ENCODE measurements at places on chromosomes 2 and 18.
A peak's percentile ranks its signal among the peaks of the same experiment; 100 is the strongest.

GRCh38 chr2:20482725-20483124 is 35.9 kb downstream of the RHOB start:
- no peak for DNase-seq

GRCh38 chr2:189498205-189498604 is 56.9 kb downstream of the WDR75 start:
- DNase-seq = no peak

GRCh38 chr2:99514357-99514756 is 24.5 kb upstream of the REV1 start:
- DNase-seq = no peak

- no peak for DNase-seq
These were observed 328.7 kb downstream of the NR4A2 start for GRCh38 chr2:156003780-156004179.

DNA sequence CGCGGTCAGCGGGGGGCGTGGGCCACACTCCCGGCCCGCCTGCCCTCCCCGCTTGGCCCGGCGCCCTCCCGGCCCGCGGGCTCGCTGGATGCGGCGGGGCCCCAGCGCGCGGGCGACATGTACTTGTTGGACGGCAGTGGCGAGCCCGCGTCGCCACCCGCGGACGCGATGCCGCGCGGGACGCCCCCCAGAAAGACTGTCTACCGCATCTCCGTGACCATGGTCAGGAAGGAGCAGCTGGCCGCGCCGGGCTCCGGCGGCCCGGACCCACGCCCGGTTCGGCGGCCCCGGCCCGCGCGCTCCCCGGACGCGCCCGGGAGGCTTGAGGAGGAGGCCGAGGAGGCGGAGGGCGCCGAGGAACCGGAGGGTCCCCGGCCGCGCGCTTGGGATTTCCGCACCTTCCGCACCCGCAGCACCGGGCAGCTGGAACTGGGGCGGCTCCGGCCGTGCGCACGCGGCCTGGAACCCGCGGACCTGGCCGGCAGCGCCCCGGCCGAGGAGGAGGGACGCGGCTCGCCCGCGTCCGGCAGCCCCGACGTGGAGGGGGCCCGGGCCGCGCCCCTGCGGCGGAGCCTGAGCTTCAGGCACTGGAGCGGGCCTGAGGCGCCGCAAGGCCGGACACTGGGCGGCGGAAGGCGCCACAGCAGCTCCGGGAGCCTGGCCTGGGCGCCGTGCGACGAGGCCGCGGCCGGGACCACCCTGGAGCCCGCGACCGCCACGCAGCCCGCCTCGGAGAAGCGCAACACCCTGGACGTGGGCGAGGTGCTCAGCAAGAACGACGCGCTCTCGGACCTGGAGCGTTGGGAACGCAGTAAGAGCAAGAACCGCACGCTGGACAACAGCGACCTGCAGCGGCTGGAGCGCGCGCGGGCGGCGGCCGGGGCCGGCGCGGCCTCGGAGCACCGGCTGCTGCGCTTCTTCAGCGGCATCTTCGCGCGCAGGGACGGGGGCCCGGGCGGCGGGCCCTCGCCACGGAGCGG is 176.4 kb downstream of the AGAP1 start:
- DNase-seq = peak; percentile 36

DNA sequence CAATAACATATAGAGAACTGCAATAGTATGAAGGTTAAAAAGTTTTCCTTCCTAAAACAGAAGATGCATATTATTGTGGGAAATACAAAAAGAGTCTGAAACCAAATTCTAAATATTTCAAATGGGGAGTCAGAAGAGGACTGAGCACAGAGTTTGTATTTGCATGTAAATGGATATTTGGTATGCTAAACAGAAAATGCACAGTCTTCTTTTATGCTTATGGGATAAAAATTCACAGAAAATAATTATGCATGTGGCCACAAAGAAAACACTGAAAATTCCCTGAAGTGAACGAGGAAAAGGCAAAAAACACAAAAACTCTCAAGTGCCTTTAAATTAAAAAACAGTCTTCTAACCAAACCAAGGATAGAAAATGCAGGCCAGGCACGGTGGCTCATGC is 142.7 kb downstream of the NCKAP5 start:
- DNase-seq = no peak

DNA sequence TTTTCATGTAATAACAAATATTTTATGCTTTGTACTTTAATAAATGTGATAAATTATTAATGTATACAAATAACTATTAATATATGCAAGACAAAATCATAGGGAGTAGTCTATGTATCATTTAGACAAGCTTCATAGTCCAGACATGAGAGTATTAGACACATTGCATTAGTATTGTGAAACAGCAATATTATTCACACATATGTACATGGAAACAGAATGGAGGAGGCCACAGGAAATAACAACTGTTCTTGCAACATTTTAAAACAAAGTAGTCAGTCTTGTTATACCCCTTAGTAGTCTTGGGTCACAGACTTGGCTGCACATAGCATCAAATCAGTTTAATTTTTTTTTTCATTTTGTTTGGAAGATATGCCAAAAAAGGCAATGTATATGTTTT is 15.8 kb downstream of the DSC1 start:
- no peak for DNase-seq

GRCh38 chr18:33440060-33441043 is at the start of gene CCDC178:
Gene CCDC178 (minus strand): TSS chr18:33440721. CDS start chr18:33412088, 28,633 bp downstream.
- no peak for DNase-seq

DNA sequence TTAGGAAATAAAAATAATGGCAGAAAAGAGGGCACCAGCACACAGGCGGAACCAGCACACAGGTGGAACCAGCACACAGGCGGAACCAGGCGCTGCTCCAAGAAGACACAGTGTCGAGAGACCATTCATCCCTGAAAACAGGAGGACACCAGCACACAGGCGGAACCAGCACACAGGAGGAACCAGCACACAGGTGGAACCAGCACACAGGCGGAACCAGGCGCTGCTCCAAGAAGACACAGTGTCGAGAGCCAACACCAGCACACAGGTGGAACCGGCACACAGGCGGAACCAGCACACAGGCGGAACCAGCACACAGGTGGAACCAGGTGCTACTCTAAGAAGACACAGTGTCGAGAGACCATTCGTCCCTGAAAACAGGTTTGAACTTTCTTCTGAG is 115.5 kb upstream of the TMEM18 start:
- DNase-seq = no peak

DNA sequence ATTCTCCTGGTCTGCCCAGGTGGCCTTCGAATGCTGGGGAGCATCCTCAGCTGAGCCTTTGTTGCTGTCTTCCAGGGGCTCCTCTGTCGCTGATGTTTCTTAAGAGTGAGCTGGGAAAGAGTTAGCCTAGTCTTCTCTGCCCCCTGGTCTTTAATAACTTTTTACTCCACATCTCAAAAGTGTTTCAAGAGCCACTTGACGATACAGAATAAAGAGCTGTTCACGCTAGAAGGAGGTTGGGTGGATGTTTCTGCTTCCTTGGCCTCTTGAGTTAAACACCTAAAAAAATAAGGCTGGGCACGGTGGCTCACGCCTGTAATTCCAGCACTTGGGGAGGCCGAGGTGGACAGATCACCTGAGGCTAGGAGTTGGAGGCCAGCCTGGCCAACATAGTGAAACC is 2.8 kb upstream of the BUB1 start:
- no peak for DNase-seq

GRCh38 chr2:134124047-134124753 is 129.7 kb upstream of the MGAT5 start:
- no peak for DNase-seq

DNA sequence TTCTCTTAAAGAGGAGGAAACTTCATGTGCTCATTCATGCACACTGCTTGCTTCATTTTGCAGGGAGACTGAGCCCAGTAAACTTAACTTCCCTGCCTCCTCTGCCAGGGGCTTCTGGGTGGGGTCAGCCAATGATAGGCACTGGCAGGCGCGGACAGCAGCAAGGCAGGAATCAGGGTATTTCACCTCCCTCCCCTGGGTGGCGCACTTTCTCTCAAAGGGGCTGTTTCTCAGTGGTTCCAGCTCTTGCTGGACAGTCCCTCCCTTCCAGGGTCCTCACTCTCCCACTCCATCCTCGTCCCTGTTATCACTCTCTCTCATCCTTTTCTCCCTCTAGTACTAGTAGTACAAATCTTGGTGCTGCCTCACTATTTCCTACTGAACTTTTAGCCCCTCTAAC is 320.5 kb upstream of the ZNF521 start:
- no peak for DNase-seq

GRCh38 chr18:29071869-29072268 is 894.9 kb upstream of the CDH2 start:
- no peak for DNase-seq

GRCh38 chr2:96091141-96091710 is 25.1 kb downstream of the ADRA2B start:
- DNase-seq = no peak

- DNase-seq = no peak
These were observed 48.8 kb downstream of the THNSL2 start for GRCh38 chr2:88218981-88219380.

GRCh38 chr2:71129902-71130151 is 202 bp downstream of the MCEE start:
- DNase-seq = peak; percentile 65

DNA sequence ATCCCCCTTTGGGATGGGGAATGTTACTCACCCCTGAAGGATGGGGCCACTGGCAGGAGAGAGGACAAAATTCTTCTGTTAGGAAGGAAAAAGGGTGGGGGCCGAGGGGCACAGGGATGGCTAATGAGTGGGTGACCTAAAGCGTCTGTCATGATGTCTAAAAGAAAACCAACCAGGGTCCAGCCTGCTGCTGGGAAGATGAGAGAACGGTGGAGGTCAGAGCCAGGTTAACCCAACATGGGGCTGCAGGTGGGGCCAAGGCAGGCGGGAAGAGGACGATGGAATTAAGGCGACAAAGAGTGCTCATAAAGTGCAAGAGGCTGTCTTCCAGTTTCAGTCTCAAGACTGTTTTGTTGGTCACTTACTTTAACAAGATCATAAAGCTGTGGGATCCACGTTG is 90.2 kb downstream of the SMIM21 start:
- no peak for DNase-seq

DNA sequence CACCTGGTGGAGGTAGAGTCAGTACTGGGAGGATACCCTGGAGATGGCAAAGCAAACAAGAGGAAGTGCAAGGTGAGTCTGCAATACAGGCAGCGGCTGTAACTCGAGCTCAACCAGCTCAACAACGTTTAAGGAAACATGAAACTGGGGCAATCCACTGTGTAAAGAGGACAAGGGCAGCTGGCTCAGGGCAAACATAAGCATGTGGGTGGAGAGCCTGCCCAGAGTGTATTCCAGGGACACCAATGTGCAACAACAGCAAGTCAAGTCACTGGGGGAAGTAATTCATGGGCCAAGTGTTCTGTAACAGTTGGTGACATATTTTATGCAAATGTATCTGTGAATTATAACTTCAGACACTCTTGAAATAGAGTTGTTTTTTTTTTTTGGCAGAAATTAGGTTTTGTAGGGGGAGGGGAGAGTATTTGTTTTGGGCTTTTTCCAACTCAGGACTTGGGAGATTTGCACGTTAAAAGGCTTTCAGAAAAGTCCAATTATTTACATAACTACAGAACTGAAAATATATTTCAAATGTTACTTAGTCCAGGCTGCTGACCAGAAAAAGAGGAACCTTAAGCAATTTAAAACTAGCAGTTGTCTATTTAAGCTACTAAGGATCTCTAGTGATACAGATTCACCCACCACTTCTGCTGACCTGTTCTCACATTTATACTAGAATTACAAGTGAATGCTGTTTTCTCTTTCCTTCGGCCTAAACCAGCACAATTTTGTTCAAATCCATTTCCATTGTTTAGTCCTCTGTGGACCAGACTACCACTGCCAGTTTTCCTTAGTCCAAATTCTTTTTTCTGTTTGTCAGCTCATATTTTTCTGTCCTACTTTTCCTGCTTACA is 18.6 kb downstream of the NRXN1 start:
- DNase-seq = no peak

DNA sequence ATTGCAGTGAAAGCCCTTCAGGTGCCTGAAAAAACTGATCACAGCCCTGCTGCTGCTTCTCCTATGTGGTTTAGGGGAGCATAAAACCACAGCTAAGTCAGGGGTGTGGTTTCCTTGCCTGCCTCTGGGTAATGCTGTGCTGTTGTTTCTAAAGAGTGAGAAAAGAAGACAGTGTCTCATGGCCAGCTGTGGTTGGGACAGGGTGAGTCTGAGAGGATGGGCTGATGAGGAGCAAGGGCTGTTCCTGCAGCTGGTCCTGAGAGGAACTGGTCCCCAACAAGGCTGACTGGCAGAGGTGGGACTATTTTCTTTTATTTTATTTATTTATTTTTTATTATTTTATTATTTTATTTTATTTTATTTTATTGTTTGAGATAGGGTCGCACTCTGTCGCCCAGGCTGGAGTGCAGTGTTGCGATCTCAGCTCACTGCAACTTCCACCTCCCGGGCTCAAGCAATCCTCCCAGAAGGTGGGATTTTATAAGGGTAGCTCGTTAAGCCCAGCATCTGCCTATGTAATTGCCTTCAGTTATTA is 236.7 kb downstream of the FHOD3 start:
- DNase-seq = no peak

DNA sequence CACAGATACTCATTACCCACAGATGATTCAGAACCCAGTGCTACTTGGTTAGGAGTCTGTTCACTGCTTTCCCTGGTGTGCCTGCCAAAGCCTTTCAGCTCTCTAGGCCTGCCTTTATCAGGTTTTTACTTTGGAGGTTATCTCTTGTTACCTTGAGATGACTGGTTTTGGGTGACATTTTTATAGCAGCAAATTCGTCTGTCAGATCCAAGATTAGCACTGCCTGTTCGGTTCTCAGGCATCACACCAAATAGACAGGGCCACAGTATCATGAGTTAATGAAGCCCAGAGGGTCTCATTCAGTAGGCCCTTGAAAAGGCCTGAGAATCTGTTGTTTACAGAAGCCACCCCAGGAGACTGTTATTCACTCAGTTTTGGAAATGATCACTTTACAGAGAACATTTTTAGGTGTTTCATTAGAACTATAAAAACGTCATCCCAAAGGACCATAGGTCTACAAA is 121.2 kb downstream of the OSBPL6 start:
- no peak for DNase-seq

GRCh38 chr2:10042301-10043161 is 819 bp upstream of the KLF11 start:
- DNase-seq = no peak

GRCh38 chr18:33560686-33561370 is 17.2 kb upstream of the ASXL3 start:
- DNase-seq = no peak

- no peak for DNase-seq
These were observed 90.3 kb downstream of the SPATS2L start for GRCh38 chr2:200396781-200397242.

DNA sequence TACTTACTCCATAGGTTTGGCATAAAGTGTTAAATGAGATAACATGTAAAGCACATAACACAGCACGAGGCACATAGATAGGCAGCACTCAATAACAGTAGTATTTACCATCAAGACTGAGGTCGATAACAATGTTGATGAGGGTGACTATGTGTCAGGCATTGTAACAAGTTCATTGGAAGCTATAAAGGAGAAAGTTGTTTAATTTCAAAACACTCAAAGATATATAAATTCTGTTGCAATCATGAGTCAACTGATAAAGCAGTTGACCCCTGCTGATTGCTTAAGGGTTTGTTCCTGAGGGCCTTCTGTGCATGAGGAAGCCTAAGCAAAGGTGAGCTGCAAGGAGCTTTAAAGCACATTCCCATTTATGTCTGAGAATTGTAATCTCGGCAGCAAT is 760.5 kb downstream of the SATB2 start:
- no peak for DNase-seq

- no peak for DNase-seq
These were observed 29.6 kb downstream of the SLC25A12 start for GRCh38 chr2:171864357-171864985.

Data from HTR-8/SVneo (cell line).